NCI-H774 (cell line): ENCODE measurements at places on chromosomes 6 and 20.

- no peak for DNase-seq
Observed at GRCh38 chr20:43584448-43585136, 6.1 kb upstream of the IFT52 start.

DNA sequence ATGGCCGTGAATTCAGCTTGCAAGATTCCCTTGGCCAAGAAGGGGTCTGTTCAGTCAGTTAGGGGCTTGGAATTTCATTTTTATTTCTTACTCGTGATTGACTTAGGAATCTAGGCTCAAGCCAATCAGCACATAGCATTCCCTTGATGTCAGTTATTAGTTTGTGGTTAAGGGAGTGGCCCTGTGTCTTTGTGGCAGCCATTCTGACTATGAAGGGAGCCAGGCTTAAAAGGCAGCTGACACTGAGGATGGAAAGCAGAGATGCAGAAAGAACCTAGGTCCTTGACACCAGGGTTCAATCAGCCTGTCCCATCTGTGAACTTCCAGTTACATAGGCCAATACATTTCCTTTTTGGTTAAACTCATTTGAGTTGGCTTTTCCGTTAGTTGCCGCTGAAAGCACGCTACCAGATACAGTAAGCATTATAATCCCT is 48.1 kb downstream of the MCUR1 start:
- no peak for DNase-seq

GRCh38 chr6:7823552-7823951 is 87.0 kb downstream of the TXNDC5 start:
- no peak for DNase-seq

GRCh38 chr20:22339091-22339881 is 245.1 kb downstream of the FOXA2 start:
- DNase-seq = peak; percentile 71
